ENCODE measurements at places on chromosomes 16 and 17. TPM values are rescaled to one million over a fixed set of nuclear protein-coding genes. Genes with fewer than 3 reads are reported as not detected.
A peak's percentile ranks its signal among the peaks of the same experiment; 100 is the strongest.

Gene KRTAP9-4
- not detected for total RNA-seq

DNA sequence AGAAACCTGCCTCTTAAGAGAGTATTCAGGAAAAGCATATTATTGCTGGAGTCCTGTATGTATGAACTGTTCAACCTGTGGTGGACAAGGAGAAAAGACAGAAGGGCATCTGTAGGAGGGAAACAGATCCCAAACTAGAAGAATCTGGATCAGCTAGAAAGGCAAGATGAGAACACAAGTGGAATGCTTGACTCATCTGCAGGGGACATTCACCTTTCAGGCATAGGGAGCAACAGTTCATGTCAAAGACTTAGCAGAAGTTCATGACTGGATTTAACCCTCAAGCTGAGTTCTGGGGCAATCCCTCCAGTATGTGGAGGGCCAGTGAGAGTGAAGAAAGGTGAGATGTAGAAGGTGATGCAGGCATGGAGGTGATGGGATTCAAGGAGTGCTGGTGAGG is 135.9 kb upstream of the DYNLRB2 start:
- H3K4me3 ChIP-seq, result no peak overlapping the region
- no peaks in the 10 kb centered on the region for H3K4me1 ChIP-seq
- no peak overlapping the region for H3K27ac ChIP-seq
- H3K27me3 ChIP-seq, result no peaks in the 10 kb centered on the region

- H3K27ac ChIP-seq, result no peak overlapping the region
- H3K36me3 ChIP-seq, result peaks cover 25% of the 10 kb centered on the region
- H3K4me3 ChIP-seq, result no peak overlapping the region
These were observed 12.0 kb downstream of the CORO7 start for GRCh38 chr16:4404247-4404966.

DNA sequence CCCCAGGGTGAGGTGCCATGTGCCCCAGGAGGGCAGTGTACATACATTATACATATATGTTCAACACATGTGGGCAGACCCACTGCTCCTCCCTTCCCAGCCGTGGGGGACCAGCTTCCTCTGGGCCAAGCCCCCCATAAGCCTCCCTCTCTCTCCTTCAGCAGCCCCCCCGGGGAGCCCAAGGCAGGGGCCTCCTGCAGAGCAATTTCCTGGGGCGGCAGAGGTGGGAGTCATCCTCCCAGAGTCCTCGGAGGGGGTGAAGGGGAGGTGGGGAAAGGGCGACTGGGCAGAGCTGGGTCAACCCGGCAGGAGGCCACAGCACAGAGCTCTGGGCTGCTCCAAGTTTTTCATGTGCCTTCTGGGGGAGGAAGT is 235.1 kb downstream of the ZNF423 start:
- peaks cover 10% of the 10 kb centered on the region for H3K4me1 ChIP-seq
- peak overlapping the region; percentile 29 for H3K27ac ChIP-seq
- no peaks in the 10 kb centered on the region for H3K27me3 ChIP-seq
- DNase-seq, result no peak
- H3K4me3 ChIP-seq, result no peak overlapping the region

Gene MT1H
- not detected for total RNA-seq

Gene C1QTNF1
- 4.0 TPM for total RNA-seq

DNA sequence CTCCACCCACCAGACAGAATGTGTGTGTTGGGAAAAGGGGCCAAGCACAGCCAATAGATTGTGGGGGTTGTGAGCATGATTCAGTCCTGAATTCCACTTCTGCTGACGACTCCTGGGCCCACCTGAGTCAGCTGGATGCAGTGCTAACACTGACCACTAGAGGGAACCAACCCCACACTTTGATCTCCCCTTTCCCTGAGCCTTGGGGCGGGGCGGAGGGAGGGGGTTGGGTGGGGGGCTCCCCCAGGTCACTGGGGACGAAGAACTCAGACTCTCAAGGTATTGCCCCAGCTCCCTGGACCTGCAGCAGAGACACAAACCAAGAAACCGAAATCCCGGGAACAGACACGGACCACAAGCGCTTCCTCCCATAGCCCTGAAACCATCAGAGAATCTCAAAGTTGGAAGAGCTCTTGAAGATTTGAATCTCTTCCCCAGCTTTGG is 621 bp upstream of the CSHL1 start:
- H3K27me3 ChIP-seq, result peaks cover 8% of the 10 kb centered on the region
- H3K4me3 ChIP-seq, result no peak overlapping the region
- H3K27ac ChIP-seq, result no peak overlapping the region
- peak; percentile 26 for DNase-seq
- H3K36me3 ChIP-seq, result no peaks in the 10 kb centered on the region

DNA sequence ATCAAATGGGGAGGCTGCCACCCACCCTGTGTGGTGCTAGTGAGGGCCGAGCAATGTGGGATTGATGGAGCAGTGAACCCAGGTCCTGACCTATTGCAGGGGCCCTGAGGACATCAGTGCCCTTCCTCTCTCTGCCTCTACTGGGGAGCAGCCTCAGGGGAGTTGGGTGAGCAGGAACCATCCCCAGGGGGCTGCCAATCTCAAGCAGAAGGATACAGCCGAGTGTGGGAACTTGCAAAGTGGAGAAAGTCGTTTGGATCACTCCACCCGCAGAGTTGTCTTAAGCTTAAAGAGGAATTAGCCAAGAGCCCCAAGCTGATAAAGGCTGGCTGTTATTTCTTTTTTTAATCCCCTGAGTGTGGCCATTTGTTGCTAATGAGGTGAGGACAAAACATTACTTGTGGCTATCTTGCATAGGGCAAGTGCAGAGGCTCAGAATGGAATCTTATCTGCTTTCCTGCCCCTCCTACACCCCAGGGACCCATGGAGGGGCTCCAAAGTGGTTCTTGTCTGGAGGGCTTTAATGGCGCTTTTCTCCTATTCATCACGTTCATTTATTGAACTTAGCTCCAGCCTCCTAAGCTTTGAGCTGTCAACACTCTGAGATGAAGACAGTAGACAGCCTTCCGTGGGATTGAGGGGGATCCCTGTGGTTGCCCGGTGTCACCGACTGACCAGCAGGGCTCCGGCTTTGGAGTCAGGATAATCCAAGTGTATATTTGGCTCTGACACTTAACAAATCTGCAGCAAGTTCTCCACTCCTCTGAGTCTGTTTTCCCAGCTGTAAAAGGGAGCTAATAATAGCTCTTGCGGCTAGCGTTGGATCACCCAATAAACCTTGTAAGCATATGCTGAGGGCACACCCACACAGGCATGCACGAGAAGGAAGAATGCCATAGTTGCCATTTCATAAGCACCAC is 45.1 kb downstream of the MYH11 start:
- no peak overlapping the region for H3K27ac ChIP-seq
- H3K27me3 ChIP-seq, result peaks cover 29% of the 10 kb centered on the region

GRCh38 chr16:10629592-10629963 is 49.2 kb upstream of the EMP2 start:
- no peaks in the 10 kb centered on the region for H3K36me3 ChIP-seq
- H3K4me3 ChIP-seq, result no peak overlapping the region
- no peaks in the 10 kb centered on the region for H3K4me1 ChIP-seq
- H3K27ac ChIP-seq, result no peak overlapping the region
- no peak for DNase-seq
- no peaks in the 10 kb centered on the region for H3K27me3 ChIP-seq

- H3K4me1 ChIP-seq, result peaks cover 56% of the 10 kb centered on the region
- H3K27me3 ChIP-seq, result no peaks in the 10 kb centered on the region
- H3K27ac ChIP-seq, result no peak overlapping the region
- DNase-seq, result no peak
- peaks cover 10% of the 10 kb centered on the region for H3K36me3 ChIP-seq
- no peak overlapping the region for H3K4me3 ChIP-seq
These were observed 3.7 kb upstream of the FOXL1 start for GRCh38 chr16:86574646-86575045.

GRCh38 chr16:12815361-12815760 is 11.7 kb upstream of the CPPED1 start:
- DNase-seq, result no peak
- no peaks in the 10 kb centered on the region for H3K36me3 ChIP-seq

Gene CORO1A
- 6.1 TPM for total RNA-seq

Gene TBC1D3B
- 3.3 TPM for total RNA-seq
